Activated T-helper 1 cell treated with anti-CD3 and anti-CD28 coated beads, Interleukin-2, amount 50 U/mL, for 16 hours (primary cell): ENCODE measurements at places on chromosomes 3 and 15.

- DNase-seq: no peak
These were observed 231.1 kb downstream of the TUSC7 start for GRCh38 chr3:116940719-116941118.

- DNase-seq: no peak
These were observed 510.8 kb downstream of the GABRG3 start for GRCh38 chr15:27481768-27482167.

- no peak for DNase-seq
These were observed 21.0 kb downstream of the HPS3 start for GRCh38 chr3:149150436-149150835.

DNA sequence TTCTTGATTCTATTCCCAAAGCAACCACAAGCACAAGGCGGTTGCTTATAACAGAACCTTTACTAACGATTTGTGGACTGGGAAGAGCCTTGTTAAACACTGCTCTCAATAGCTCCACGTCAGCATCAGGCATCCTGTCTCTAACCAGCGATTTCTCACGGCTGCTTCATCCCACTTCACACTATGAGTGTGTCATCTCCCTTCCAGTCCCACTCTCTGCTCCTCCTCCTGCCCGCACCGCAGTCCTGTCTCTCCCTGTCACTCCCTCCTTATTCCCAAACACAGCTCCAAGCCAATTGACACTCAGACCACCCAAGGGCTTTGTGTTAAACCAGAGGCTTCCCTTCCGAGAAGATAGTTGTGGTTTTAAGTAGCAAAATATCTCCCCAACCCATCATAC lies 94.8 kb downstream of the ABHD5 start:
- no peak for DNase-seq

- no peak for DNase-seq
These were observed 12.1 kb upstream of the WDR5B start for GRCh38 chr3:122427857-122428471.

- DNase-seq: no peak
These were observed 117.4 kb downstream of the IL12A start for GRCh38 chr3:160105907-160106584.

DNA sequence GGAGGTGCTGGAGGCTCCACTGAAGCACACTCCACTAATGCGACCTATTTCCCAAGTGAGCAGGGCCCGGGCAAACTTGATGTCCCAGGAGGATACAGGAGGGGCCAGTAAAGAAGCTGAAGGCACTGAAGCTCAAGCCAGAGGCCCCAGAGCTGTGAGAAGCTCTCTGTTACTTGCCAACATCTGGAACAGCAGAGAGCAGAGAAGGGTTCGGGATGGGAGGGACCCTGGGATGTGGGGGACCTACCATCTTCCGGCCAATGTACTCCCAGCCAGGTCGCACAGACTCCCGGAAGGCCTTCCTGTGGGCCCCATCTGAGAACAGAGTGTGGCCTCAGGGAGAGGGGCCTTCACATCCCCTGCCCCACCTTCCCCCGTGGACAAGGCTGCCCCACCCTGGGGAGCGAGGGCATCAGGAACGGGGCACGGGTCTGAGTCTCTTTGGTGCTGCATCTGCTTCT lies 3.1 kb downstream of the HHATL start:
- DNase-seq: no peak

DNA sequence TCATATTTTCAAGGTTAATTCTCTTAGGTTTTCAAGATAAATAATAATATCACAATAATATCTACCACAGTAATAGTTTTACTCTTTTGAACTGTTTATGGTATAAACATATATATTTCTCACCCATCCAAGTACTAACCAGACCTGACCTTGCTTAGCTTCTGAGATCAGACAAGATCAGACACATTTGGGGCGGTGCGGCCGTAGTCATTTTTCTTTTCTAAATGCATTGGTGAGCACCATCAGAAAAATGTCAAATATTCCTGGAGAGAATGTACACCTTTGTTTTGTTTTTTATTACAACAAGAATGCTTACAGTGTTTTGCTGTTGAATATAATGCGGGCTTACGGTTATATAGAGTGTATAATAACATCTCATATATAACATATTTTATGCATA lies 267.8 kb downstream of the ADAMTS17 start:
- DNase-seq: no peak

- no peak for DNase-seq
These were observed 36.2 kb downstream of the MASP1 start for GRCh38 chr3:187255314-187255713.

GRCh38 chr3:105277656-105278055 lies 89.1 kb upstream of the ALCAM start:
- DNase-seq: no peak

DNA sequence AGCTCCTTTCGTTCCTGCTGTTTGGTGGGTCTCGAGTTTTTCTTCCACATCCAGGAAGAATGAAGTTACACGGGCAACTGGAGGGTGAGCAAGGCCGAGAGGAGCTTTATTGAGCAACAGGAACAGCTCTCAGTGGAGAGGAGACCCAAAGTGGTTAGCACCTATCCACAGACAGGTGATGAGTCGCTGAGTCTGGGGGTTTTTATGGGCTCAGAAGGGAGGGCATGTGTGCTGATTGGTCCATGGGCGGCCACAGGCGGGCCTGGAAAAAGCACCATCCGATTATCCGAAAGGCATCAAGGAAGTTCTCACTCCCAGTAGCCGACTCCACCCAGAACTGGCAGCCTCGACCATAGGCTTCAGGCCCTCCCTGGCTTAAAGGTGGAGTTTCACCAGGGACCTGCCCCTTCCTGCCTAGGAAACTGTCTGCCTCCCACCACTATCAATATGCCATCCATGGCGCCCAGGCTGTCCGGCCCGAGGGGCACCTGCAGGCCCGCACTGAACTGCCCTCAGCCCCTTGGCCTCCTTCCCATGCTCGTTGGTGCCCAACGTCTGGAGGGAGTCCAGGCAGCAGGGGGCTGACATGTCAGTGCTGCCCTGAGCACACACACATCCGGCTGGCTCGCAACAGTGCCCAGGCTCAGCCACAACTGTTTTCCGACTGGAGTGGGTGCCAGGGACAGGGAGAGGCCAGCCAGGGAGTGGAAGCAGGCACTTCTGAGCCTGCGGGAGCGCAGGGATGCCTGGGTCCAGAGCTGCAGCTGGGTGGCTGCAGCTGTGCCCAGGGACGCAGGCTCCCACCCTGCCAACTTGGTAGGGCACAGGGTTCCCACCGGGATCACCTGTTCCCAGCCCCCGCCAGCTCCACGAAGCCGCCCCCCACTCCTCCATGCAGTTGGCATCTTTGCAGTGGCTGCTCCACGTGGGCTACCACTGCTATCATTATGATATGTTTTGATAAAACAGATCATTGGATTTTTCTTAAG lies 170.2 kb downstream of the FNDC3B start:
- no peak for DNase-seq

- no peak for DNase-seq
These were observed 474.0 kb downstream of the EPHB1 start for GRCh38 chr3:135268941-135269532.

DNA sequence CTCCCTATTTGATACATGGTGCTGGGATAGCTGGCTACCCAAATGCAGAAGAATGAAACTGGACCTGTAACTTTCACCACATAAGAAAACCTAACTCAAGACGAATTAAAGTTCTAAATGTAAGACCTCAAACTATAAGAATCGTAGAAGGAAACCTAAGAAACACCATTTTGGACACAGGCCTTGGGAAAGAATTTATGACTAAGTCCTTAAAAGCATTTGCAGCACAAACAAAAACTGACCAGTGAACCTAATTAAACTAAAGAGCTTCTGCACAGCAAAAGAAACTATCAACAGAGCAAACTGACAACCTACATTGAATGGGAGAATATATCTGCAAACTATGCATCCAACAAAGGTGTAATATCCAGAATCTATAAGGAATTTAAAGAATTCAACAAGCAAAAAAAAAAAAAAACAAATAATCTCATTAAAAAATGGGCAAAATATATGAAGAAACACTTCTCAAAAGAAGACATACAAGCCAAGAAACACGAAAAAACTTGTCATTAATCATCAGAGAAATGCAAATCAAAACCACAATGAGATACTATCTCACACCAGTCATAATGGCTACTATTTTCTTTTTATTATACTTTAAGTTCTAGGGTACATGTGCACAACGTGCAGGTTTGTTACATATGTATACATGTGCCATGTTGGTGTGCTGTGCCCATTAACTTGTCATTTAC lies 37.0 kb downstream of the HDGFL3 start:
- no peak for DNase-seq

DNA sequence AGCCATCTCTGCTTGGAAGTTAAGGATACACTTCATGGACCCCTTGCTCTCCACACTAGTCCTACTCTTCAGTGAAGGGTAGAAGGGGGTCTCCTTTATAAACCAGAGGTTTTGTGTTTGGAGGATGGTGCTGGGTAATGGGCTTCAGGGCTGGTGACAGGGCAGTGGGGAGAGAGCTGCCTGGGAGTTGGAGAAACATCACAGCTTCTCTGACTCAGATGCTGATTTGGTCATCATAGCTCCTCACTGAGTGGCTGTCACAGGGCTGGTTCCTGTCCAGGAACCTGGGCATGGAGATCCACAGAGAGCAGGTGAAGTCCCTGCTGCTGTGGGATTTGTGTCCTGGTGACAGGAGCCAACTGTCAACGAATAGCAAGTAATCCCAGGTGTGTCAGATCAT lies 333.9 kb upstream of the ATP10A start:
- no peak for DNase-seq

DNA sequence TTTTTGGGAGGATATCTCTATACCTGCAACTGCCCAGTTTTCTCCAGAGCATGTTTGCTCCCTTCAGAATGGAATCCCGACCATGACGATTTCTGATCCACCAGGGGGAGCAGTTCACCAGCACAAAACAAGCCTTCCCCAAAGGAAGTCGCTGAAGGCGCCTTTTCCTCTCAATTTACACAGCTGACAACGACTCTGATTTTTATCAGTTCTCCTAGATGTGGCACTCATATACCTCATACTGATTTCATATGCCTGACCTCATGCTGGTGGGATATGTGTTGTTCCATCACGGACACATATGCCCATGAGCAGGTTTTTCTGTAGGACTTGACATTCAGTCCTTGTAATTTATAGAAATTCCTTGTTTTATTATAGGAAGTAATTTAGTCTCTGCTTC lies 1028.2 kb downstream of the MCTP2 start:
- DNase-seq: peak; percentile 5

- DNase-seq: no peak
These were observed 179.8 kb downstream of the THSD4 start for GRCh38 chr15:71294911-71295602.

DNA sequence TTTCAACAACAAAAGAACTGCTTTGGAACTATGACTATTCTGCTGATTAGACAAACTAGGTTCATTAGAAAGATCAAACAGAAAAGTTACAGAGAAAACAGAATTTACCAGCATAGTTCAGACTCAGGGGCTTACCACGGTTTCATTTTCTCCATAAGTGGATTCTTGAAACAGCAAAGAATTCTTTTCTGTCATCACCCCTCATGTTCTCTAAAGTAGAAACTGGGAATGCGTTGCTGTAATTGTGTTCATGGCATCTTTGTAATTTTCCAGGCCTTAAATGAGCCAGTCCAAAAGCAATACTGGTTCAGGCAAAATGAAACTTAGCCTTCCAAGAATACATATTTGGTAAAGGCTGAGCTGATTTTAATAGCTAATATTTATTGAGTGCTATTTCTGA lies 287.8 kb downstream of the CHL1 start:
- DNase-seq: no peak

DNA sequence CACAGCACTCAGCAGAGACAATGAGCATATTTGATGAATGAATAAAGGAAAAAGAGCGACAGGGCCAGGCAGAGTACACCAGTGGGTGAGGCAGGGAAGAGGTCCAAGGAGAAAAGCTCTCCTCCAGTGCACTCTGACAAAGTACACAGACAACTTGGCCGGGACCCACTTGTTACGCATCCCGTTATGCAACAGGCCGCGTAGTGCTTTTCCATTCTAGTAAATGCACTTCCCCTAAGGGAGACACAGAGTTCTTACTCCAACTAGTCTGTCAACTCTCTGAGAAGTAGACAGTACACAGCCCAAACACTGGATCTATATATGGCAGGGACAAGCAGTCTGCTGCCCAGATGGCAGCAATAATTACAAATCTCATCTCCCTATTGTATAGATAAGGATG lies 18.5 kb downstream of the LARP6 start:
- DNase-seq: no peak

DNA sequence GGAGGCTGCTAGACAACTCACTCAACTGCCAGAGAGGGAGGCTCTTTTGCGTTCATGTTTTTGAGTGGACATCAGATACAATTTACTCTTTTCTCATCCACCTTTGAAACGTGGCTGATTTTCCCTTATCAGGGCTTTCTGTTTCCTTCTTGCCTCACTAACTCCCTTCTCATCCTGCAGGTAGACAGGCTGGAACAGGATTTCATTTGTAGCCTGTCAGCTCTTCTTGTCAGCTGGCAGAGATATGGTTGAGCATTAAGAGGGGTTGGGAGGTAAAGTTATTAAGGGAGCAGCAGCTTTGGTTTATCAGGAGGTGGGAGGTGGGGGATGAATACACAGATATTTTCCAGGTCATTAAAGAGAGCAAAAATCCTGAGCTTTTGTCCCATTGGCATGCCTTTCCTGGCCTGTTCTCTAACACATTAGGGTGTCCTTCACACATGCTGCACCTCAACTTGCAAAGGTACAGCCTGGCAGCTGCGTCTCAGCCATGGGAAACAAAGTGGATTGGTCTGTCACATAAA lies 73.5 kb downstream of the PPM1L start:
- no peak for DNase-seq

- DNase-seq: no peak
These were observed 324.6 kb upstream of the PLSCR5 start for GRCh38 chr3:146929696-146930095.
